ENCODE measurements at places on chromosomes 2 and 18.

DNA sequence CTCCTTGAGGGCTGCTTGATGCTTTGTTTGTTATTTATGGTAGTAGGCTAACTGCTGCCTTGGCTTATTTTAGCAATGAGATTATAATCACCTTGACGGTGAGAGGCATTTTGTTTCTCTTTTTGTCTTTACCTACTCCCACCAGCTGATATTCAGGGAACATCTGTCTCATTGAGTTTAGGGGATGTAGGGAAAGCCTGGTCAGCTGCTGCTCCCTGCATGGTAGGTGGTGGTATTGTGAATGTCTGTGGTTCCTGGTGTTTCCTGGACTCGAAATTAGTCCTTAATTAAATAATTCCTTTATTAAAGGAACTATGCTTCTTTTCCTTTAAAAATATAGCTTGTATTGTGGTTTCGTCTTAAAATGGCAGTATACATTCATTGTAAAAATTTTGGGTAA lies 77.8 kb downstream of the ADAM23 start:
- no peak for DNase-seq

- no peak for DNase-seq
Observed at GRCh38 chr2:152415231-152415642, 80.3 kb downstream of the FMNL2 start.

GRCh38 chr2:165868211-165868610 lies 74.2 kb upstream of the GALNT3 start:
- no peak for DNase-seq

DNA sequence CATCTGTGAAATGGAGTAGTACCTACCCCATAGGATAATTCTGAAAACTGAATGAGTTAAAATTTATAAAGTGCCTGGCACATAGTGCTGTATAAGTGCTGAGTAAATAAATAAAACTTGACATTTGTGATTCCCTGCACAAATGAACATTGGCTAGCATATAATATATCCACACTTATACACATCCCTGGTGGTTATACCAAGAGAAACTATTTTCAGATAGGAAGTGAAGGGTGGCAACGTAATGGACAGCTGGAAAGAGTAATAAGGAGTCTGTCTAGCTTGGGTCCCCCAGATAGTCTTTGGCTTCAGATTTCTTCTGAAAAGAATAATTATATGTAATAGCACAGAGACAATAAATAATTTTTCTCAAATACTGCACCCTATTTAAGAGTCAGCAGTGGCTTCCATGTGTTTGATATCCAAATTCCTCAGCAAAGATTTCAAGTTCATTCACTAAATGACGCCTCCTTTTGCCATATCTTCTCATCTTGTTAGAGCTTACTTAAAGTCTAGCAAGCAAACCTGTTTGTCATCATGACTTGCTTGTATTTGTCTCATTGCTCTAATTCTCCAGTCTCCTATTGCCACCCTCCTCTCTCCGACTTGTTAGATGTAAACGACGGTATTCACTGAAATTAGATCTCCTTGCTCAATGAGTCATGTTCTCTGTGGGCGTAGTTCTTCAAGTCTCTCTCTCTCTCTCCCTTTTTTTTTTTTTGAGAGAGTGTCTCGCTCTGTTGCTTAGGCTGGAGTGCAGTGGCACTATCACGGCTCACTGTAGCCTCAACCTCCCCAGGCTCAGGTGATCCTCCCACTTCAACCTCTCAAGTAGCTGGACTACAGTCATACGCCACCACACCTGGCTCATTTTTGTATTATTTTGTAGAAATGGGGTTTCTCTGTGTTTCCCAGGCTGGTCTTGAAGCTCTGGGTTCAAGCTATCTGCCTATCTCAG lies 8.7 kb upstream of the ADGRF3 start:
- DNase-seq = no peak

GRCh38 chr2:219452361-219453317 lies 18.0 kb downstream of the SPEG start:
- no peak for DNase-seq

DNA sequence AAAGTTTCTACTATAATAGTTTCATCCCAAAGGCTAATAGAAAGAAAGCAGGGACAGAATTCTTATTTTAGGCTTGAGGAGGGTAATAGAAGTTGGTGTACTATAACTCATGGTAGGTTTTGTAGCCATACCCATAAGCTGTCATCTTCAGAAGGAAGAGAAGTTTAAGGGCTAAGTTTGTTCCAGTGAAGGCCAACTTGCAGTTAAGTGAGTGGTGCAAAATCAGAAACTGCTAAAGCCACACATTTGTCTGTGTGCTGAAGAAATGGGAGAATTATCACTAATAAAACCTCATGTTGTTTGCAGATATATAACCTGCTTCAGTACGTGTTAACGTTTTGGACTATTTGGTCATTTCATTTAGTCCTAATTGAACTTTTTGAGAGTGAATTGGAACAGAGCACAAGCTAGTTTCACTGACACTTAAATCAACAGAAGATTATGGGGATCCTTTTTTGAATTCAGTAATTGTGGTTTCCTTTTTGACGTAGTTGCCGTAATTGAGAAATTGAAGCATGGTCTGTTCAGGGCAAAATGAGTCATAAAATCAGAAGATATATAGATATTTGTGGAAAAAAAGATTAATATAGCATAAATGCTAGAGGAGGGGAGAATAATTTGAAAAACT lies 69.1 kb downstream of the PHLPP1 start:
- DNase-seq = no peak

DNA sequence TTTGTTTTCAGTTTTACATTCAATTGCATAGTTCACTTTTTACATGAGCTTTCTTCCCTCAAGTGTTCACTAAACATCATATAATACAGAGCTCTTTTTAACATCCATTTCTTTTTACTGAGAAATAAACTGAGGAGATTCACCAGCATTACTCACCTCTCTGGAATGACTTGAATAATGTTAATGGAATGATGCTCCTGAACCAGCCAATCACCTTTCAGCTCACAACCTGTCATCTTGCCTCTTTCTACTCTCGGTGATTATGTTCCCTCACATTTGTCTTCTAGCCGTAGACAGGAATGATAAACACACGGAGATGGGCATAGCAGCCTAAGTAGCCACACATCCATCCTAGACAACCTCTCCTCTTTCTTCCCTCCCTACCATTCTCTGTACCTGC lies 301.7 kb downstream of the PAX3 start:
- no peak for DNase-seq

DNA sequence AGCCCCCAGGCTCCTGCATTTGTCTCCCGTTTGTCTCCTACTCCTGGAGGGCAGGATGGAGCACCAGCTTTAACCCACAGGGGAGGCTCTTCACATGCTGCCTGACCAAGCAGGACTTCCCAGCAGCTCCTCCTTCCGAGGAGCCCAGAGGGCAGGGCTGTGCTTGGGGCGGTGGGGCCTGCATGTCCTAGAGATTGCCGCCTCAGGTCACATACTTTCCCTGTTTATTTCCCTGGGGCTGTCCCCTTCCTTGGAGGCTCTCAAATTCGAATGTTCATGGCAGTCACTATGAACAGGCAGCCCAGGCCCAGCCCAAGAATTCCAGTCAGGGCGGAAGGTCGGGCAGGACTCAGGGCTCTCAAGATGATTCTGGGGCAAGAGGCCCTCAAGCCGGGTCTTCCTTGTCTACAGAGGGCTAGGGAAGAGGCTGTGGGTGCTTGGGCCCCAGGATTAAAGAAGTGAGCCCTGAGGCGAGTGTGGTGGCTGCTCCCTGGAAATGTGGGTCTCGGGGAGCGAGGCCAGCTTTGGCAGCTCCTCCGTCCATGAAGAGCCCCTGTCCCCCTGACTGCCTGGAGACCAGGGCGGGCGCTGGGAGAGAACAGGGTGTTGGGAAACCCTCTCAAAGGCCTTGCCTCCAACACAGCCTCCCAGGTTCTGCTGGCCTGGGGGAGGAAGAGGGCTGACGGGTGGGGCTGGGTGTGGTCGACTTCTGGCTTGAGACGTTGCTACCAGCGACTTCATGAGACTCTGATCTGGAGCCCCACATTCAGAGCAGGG lies 48.9 kb upstream of the HPCAL1 start:
- DNase-seq = no peak

GRCh38 chr2:197538412-197538811 lies 22.5 kb downstream of the MOB4 start:
- DNase-seq = no peak

- no peak for DNase-seq
Observed at GRCh38 chr2:181106229-181106628, 125.8 kb downstream of the UBE2E3 start.

DNA sequence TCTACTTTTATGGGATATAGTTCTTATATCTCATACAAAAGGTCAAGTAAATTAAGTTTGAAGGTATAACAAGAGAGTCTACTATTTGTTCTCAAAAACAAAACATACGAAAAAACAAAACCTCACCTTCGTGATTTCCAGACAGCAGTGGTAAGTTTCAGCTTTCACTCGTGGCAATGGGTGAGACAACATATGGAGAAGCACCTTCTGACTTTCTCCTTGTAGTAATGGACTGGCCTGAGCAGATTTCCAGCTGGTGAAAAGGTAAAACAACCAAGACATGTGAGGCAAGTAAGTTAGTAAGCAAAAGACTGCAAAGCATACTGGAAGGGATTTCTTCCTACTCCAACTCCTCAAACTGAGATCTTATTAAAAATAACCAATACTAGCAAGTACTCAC lies 39.6 kb downstream of the RTTN start:
- DNase-seq = no peak

- no peak for DNase-seq
Observed at GRCh38 chr2:229586012-229586411, 128.3 kb downstream of the DNER start.

DNA sequence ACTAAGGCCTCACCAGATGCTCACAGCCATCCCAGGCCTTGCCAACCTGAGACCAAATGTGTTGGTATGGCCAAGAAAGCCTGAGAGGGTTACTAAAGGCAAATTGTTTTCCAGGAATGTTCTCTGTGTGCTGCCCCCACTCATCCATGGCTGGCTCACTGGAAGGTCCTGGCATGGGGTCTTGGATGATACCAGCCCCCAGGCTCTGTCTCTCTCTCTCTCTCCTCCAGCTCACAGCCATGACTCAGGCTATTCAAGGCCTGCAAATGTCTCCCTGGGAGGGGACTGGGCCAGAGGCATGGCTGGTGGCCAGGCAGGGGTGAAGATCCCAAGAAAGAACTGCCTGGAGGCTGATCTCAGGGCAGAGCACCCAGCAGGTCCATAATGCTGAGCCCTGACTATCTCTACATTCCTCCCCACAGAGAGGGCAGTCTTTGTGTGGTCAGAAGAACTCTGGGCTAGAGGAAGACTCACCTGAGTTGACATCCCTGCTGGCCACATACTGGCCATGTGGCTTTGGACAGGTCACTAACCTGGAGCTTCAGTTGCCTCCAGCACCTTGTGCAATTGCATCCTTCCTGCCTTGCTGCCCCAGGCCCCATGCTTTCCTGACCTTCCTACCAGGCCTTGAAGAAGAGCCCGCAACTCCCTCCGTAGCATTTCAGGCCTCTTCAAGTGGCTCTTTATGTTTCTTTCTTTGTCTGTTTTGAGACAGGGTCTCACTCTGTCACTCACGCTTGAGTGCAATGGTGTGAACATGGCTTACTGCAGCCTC lies 150.4 kb downstream of the ZFP36L2 start:
- DNase-seq = no peak

DNA sequence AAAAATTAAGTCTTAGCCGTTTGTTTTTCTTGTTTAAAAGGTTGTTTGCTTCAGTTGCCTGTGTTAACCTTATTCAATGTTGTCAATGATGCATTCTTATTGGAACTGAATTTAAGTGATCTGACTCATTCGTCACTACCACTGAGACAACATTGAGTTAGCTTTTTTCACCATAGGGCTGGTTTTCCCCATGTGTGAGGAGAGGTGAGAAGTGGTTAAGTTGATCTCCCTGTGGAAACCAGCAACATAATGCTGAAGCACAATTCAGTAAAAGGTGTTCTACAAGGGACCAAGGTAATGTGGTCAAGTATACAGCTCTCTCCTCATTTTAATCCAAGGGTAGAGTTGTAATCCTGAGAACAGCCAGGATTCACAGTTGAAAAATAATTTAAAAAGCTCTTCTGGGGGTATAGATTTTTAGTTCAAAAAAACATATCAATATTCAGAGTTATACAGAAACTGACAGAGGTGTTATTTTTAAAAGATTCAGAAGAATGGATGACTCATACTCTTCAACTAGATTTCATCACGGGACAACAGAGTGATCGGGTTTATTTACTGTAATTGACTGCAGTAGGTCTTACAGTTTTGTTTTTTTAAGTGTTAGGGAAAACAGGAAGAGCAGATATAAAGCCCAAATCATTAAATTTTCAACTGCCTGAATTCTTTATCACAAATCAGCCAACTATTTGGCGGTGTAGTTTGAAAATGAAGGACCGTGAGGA lies 12.6 kb downstream of the NOP58 start:
- DNase-seq = no peak

DNA sequence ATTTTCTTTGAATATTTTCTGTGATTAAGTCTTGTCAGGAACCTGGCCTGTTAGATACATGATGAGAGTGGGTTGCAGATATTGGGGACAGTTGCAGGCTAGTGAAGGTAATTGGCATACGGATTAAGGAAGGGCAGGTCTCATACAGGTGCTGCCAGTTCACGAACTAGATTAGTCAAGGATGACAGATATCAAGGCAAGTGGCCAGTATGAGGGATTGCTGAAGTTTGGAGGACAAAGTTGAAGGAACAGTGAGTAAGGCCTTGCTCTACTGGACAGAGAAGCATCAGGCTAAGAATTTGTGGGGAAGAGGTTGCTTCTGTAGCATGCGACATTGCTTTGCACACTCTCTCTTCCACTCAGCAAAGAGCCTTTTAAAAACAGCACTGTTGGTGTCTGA lies 12.8 kb upstream of the NCOA1 start:
- no peak for DNase-seq

DNA sequence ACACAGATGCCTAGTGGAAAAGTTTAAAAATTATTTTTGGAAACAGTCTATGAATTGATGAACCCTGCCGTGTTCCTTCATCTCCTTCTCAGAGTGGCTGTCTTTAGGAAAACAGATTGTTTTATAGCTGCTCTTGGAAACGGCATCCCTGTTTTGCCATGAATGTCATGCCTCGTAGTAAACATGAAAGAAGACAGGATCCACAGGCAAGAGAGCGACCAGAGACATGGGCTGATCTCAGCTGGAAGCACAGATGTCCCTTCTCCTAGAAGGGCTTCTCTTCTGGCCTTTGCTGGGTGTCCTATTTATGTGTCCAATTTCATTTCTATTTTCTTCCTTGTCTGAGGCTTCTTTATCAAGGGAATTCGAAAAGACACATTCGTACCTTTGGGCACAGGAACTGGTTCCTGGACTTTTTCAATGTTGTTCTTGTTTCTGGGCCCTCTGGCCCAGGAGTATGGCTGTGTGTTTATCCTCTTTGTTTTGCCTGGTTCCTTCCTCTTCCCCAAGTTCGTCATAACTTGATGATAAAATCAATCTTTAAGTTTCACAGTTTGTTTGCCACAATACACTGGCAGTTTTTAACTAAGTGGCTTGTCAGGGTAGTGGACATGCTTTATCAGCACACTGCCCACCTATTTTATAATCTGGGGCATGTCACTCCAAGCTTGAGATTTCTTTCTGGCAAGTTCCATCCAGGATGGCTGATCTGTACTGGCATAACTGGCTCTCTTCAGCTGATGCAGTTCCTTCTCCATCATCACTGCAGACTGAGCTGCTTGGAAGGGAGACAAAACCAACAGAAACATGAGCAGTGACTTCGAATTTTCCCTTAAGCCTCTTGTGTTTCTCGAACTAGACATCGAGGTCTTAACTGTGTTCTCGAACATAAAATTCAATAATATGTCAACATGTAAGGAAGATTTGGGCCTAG lies 63.2 kb upstream of the MGAT4A start:
- no peak for DNase-seq

GRCh38 chr2:41782306-41783158 lies 265.3 kb upstream of the PKDCC start:
- no peak for DNase-seq

- no peak for DNase-seq
Observed at GRCh38 chr18:63272638-63273037, 46.9 kb downstream of the BCL2 start.
